ENCODE measurements at places on chromosomes 7 and 10.

GRCh38 chr10:62511656-62512055, 137.5 kb downstream of the ZNF365 start:
- no peak for DNase-seq

GRCh38 chr7:4071370-4072058, 610.6 kb upstream of the FOXK1 start:
- DNase-seq, result no peak

GRCh38 chr7:150432915-150433892, 17.2 kb upstream of the GIMAP8 start:
- DNase-seq, result no peak

- DNase-seq, result peak; percentile 80
These were observed 44.1 kb downstream of the MYOF start for GRCh38 chr10:93437946-93438612.

GRCh38 chr7:70523249-70523988, 608.5 kb upstream of the GALNT17 start:
- DNase-seq, result no peak

- DNase-seq, result no peak
These were observed 371.6 kb downstream of the BBS9 start for GRCh38 chr7:33500703-33501701.

DNA sequence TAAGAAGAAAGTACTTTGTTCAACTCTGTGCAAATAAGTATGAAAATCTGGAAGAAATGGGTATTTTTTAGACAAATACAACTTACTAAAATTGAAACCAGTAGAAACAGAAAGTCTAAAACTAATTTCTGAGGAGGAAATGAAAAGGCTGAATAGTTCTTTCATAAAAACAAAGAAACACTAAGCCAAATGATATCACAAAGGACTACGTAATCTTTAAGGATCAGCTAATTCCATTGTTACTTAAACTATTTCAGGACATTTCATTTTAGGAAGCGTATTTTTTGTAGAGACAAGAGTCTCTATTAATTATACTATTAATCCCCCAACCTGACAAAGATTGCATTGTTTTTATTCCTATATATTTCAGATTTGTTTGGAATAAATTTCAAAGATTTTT, 11.2 kb upstream of the CCSER2 start:
- DNase-seq, result no peak

DNA sequence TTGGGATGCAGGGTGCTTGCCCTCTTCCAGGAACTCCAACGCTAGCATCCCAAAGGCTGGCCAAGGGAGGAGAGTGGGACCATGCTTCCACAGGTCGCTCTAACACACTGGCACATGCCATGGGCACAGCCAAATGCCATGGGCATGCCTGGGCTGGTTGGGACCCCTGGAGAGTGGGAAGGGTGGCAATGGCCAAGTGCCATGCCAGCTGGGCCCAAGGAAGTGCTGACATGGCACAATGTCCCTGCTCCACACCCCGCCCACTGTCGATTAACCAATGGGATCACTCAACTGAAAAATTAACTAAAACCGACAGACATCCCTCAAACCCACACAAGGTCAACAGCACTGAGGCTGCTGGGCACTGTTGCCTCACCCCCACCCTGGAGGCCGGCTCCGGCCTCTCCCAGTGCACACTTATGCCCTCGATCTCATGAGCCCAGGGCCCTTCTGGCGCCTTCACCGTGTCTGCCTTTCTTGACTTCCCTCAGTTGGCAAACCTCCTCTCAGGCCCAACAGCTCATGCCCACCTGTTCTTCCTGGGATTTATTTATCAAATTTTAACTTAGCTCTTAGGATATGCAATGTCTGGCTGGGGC, 83.4 kb downstream of the GOLGA7B start:
- DNase-seq, result no peak

DNA sequence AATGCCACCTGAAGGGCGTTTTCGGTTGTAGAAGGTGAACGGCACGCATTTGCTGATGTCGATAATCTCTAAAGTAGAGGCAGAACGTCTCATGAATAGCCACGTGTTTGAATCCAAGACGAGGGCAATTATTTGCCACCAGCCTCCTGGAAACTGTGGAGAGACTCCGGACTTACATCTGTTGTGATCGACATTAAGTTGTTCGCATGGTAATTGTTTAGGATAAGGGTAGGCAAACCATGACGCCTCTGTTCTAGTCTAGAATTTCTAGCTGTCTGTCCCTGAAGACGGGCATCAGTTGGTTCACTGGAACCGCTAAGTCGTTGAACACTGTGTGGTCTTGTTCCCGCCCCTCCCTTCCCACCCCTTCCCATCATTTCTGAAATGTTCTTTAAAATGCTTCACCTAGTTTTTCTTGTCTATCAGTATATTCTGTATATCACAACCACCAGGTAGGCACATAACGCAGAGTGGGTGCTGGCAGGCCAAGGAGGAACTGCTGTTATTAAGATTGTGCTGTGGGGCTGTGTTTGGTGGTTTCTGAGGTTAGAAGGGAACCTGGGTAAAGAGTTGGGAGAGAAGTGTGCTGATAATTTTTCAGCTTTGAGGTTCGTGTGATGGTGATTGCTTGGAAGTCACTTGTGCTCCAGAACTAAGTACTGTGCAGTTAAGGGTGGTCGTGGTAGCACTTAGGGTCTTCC, 1.2 kb downstream of the UBE3C start:
- no peak for DNase-seq

DNA sequence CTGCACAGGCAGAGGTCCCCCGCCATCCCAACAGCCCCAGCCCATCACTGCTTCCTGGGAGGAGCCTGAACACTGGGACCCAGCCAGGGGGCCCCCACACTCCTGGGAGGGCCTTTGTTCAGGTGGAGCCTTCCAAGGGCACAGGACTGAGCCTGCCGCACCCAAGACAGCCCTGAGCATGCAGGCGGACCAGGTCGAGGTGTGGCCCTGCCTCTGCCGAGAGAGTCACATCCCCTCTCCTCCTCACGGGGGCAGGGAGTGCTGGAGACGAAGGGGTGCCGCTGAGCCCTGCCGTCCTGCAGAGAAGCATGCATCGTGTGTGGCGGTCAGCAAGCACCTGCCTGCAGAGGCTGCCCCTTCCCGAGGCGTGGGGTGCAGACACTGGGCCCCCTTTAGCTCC, 7.3 kb upstream of the MAFK start:
- DNase-seq, result no peak

GRCh38 chr7:81852701-81853100, 82.9 kb upstream of the HGF start:
- no peak for DNase-seq

DNA sequence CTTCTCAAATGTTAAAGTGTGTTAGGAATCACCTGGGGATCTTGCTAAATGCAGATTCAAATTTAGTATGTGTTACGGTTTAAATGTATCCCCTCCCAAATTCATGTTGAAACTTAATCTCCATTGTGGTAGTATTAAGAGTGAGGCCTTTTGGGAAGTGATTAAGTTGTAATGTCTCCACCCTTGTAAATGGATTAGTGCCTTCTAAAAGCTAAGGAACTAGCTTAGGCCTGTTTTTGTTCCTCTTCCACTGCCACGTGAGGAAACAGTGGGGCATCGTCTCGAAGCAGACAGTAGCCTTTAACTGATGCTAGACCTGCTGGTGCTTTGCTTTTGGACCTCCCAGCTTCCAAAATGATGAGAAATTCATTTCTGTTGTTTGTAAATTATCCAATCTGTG, 52.3 kb upstream of the SEMA3D start:
- no peak for DNase-seq

- peak; percentile 94 for DNase-seq
These were observed 129.7 kb downstream of the PLCE1 start for GRCh38 chr10:94123258-94123995.

All from EL (cell line).